ENCODE measurements at places on chromosomes 13 and 19. TPM values are rescaled to one million over a fixed set of nuclear protein-coding genes. Genes with fewer than 3 reads are reported as not detected.

DNA sequence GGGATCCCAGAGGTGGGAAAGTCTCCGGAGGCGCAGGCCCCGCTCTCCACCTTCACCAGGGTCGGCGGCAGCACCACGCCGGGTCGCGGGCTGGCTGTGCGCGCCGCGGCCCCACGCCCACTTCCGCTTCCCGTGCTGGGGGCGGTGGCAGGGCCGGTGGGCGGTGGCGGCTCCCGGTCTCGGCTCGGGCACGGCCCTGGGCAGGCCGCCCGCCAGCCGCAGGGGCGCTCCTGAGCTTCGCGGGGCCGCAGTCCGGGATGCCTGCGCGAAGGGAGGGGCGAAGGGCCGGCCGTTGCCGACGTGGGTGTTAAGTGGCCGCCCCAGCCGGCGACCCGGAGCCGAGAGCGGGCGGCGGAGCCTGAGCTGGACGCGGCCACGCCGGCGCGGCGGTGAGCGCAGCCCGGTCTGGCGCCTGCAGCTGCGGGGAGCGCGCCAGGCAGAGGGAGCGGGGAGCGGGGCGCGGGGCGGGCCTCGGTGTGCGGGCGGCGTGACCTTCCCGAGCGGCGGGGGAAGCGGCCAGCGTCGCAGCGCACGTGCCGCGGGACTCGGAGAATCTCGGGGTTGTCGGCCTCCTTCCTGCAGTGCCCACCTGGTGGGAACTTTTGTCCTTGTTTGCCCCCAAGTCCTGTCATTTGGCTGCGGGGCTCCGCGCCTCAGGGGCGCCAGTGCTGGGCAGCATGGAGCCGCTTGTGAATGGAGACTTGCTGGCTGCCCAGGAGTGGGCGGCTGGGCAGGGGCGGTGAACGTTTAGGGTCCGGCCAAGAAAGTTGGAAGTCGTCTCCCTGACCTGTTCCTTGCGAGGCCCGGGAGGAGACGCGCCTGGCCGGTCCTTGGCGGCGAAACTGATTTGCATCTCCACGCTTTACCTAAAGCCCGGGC is at the start of gene SLC25A15:
SLC25A15 (plus strand) TSS at position 337 of the 879 bp plus-strand sequence. CDS start 3,616 bp downstream, outside the sequence.
- DNase-seq: peak; percentile 86

DNA sequence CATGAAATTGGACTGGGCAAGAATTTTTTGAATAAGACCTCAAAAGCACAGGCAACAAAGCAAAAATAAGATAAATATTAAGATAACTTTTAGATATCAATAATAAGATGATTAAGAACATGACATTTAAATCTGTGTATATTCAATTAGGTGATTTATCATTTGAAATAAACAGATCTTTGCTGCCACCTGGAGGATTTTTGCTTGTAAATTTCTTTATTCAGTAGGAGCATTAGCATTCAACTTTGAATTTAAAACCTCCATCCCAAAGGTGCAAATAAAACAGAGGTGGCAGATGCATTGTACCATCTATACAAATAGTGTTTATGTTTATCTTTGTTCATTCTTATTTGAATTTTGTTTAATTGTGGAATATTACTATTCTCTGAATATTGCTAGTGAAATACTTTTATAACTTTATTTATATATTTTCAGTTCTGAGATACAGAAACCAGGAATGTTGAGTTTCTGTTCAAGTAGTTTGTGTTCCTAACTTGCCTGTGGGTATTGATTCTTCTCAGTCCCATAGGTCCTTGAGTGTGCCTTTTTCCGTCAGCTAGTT is 20.9 kb downstream of the COG6 start:
- no peak for DNase-seq

Gene FBXO27
- total RNA-seq: 4.0 TPM

Gene IRS2
- 16.4 TPM for total RNA-seq

DNA sequence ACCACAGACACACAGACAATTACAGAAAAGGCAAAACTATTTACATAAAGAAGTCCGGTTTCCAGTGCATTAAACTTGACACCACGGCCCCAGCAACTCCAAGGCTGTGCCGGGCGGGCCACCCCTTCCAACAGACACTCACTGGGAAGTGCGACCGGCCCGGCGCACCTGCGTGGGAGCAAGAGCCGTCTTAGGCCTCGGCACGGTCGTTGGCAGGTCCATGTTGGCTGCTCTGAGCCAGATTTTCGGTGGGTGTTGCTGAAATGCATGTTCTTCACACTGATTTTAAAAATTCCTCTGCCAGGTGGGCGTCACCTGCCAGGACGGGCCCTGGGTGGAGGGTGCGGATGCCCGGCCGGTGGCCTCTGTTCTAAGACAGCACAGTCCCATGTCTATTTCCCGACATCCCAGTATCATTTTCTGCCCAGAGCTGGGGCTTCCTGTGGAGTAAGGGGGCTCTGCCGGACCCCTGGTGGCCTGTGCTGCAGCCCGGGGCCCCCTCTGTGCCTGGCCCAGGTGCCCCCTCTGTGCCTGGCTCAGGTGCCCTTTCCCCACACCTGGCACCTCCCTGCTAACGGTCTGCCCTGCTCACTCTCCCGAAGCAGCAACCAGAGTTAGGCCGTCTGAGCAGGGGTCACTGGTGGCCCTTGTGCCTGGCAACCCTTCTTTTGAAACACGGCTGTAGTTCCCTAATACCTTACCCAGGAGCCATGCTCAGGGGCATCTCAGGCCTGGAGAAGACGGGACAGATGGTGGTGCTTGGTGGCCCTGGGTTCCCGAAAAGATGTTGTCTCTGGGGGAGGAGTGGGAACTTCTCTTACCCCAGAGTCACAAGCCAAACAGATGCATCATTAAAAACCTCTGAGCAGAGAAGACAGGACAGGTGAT is 9.2 kb downstream of the TMEM255B start:
- no peak for DNase-seq

- no peak for DNase-seq
Measured at GRCh38 chr13:40017662-40018262, 362.3 kb downstream of the COG6 start.

- no peak for DNase-seq
Measured at GRCh38 chr19:10088949-10089554, 2.9 kb downstream of the SHFL start.

- DNase-seq: no peak
Measured at GRCh38 chr19:46862974-46863632, 2.3 kb downstream of the ARHGAP35 start.

DNA sequence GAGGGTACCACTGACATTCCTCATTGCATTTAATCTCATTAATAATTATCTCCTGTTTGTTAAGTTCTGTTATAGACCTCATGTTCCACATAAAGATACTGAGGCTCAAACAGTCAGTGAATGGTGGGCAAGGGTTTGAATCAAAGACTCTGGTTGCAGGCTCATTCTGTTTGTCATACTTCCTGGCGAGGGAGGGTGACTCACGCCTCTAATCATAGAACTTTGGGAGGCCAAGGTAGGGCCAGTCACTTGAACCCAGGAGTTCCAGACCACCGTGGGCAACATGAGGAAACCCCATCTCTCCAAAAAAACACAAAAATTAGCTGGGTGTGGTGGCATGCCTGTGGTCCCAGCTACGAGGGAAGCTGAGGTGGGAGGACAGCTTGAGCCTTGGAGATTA is 220.7 kb upstream of the MIR17HG start:
- DNase-seq: no peak

DNA sequence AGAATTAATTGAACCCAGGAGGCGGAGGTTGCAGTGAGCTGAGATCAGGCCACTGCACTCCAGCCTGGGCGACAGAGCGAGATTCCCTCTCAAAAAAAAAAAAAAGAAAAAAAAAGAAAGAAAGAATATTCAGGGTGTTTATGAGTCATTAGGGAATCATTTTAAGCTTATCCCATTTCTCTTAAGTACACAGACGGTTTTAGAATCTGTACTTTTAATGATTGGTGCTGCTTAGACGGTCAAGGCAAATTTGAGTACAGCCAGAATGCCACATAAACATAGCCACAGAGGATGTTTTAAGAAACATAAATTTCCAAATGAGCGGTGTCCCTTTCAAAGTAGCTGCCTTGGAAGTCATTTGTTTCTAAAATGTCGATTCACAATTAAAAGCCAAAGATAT is 2.6 kb downstream of the SPRYD7 start:
- DNase-seq: no peak

GRCh38 chr13:112516218-112516617 is 71.7 kb downstream of the TUBGCP3 start:
- DNase-seq: no peak

Gene ZNF530
- 7.2 TPM for total RNA-seq

DNA sequence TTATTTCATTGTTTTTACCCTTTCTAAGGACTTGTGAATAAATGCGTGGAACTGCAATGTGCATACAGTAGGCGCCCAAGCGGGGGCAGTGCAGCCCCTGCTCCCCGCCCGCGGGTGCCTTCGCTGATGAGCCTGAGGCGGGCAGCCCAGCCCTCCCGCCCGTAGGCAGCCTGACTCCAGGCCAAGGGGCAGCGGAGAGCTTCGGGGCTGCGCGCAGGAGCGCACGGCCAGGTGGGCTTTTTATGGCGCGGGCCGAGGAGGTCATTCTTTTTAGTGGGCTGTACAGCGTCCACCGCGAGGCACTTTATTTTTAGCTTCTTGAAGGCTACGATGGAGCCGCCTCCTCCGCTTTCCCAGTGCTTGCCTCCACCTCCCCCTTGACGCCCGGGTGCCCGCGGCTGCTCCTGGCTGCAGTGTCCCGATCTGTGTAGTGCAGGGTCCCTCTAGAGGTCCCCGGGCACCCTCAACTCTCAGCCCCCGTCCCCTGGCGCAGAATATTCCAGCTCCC is 60.5 kb downstream of the CCNE1 start:
- DNase-seq: peak; percentile 38

All from endothelial cell (in vitro differentiated cells).